ENCODE measurements at places on chromosomes 4 and X.

DNA sequence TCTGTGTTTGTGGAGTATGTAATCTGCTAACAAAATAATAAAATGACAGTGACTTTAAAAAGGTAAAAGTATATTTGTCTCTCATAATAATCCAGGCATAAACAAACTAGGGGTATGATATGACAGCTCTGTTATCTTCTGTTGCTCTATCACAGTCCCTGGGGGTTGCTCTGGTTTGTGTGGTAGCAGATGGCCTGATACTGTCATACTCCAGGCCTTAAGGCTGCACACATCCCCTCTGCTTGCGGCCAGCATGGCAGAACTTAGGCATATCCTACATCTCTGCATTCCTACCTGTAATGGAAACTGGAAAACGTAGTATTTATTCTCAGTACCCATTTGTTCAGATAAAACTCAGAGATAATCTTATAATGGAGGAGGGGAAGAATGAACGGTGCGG, 117.9 kb upstream of the HAND2 start:
- no peak for DNase-seq

- no peak for DNase-seq
Observed at GRCh38 chr4:36997727-36998126, 246.8 kb upstream of the NWD2 start.

DNA sequence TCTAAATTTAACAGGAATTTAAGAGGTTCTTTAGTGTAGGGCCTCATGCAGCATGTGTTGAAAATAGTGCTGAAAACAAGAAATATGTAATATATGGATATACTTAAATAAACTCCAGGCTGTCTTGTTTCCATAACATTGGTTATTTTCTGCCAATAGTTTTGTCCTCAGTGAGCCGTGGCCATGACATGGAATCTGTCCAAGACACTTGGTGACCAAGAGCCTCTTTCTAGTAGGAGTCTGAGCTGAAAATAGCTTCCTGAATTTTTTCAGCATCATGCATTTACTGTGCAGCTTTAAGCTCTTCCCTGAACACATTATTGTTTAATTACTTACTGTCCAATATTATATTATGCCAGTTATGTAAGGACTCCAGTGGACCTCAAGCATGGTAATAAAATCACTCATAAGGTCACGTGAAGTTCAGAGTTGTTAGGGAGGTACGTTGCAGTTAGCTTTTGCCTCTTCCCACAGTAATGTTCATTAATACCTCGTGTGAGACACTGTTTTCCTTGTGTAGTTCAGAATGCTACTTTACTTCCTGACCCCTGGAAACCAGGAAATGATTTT, 488.2 kb downstream of the GRID2 start:
- no peak for DNase-seq

DNA sequence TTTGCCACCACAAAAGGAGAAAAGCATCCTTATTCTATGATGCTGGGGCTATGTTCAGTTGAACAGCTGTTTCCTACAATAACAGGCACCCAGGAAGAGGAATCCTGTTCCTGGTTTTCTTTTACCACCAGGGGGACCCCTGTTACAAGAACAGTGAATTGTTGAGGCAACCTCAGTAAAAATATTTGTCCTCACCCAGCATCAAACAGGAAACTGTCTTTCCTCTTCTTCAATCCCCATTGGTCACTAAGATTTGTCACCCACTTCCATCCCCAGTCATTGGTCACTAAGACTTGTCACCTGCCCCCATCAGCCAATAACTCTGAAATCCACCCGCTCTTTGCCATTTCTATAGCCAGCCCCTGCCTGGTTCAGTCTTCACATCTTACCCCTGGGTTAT, 143.5 kb upstream of the GALNT7 start:
- peak; percentile 53 for DNase-seq

DNA sequence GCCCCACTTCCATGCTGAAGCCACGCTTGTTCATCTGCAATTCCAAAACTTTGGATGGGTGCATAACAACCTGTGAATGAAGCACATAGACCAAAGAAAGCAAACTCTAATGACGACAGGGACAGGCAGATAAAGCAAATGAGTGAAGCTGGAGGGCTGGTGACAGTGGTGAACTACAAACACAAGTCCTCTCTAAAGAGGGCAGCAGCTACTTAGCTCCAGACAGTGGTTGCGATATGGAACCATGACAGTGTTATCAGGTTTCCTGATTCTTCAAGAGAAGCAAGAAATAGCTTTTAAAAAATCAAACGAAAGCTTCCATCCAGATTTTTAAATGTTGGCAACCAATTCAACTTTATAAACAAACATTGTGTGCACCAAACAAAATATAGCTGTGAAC, 23.8 kb downstream of the NOX1 start:
- DNase-seq, result no peak

GRCh38 chrX:48802905-48803200, 986 bp downstream of the HDAC6 start:
- DNase-seq, result no peak

- peak; percentile 29 for DNase-seq
Observed at GRCh38 chrX:129823115-129823514, 20.6 kb downstream of the ZDHHC9 start.

DNA sequence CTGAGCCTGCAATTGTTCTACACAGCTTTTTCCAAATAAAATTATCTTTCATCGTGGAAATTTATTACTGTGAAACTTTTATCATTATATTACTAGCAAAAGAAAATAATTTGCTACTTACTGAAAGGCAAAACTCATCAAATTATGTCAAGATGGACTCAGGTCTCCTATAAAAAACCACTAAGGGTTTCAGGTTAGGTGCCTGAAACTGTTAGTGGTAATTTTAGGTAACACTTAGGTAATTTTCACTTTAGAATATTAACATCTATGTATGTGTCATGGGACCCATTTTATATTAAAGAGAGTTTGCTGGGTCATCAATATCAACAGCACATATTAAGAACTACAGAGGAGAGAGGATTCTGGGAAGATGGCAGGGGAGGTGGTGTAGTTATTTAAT, 651.5 kb downstream of the CENPC start:
- DNase-seq, result no peak

DNA sequence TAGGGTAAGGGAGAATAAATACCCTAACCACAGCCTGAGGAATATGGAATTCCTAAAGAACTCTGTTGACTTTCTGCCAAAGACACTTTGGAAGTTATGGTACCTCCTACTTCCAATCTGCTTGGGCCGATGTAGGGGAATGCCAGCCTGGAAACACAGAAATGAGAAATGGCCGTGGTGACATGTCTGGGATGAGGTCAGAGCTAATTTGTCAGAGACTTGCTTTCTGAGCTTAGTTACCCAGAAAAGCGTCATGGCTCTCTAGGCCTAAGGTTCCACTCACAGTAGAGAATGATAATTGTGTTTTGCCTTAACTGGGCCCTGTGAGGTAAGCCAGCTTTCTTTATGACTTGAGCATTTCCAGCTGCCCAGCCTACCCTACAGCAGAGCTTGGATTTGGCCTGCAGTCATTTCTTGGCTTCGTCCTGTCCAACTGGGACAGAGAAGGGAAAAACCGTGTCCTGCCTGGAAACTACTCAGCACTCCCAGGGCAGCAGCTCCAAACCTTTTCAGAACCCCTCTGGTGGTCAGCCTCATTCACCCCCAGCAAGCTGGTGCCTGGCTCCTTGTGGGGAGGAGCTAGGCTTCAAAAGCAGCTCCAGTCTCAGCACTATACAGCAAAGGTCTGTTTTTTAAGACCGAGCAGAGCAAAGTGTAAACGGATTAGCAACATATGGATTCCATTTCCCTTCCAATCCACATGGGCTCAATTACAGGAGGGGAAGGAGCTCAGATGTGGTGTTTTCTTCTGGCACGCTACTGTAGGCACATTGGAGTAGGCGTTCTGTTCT, 92.3 kb downstream of the RLIM start:
- no peak for DNase-seq

- DNase-seq, result no peak
Observed at GRCh38 chr4:80058740-80059139, 14.3 kb downstream of the ANTXR2 start.

GRCh38 chr4:118883861-118884260, 4.8 kb upstream of the SYNPO2 start:
- no peak for DNase-seq

GRCh38 chr4:12692815-12693214, 791.3 kb downstream of the RAB28 start:
- no peak for DNase-seq

DNA sequence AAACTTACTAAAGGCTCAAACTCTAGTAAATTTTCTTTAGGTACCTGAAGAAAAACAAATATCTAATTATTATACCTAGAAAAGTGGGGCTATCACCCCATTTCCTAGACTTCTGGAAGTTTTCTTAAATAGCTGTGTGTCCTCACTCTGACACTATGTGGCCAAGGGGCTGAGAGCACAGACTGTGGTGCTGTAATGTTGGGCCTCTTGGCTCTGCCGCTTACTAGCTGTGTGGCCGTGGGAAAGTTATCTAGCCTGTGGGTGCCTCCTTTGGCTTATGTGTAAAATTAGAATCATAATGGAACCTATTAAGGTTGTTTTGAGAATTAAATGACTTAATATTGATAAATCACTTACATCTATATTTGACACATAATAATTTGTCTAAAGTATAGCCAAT, 114.4 kb downstream of the SNCA start:
- DNase-seq, result no peak

GRCh38 chr4:42398171-42398870, 1.0 kb downstream of the SHISA3 start:
- DNase-seq, result no peak

DNA sequence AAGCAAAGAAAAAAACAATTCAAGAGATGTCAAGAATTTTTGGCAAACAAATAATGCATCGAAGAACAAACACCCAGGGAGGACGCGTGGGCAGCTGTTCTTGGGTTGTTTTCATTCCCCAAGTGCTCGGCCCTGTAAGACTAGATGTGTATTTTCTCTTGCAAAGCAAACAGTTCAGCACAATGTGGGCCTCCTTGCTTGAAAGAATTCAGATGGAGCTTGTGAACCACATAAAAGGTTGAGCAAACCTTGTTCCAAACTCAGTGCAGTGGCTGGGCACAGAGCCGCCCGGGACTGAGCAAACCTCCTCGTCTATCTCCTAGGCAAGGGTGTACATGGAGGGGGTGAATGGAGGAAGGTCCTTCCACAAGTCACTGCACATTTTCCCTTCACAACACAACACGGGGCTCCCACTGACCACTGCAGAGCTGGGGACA, 82.4 kb downstream of the HTRA3 start:
- DNase-seq, result peak; percentile 50

DNA sequence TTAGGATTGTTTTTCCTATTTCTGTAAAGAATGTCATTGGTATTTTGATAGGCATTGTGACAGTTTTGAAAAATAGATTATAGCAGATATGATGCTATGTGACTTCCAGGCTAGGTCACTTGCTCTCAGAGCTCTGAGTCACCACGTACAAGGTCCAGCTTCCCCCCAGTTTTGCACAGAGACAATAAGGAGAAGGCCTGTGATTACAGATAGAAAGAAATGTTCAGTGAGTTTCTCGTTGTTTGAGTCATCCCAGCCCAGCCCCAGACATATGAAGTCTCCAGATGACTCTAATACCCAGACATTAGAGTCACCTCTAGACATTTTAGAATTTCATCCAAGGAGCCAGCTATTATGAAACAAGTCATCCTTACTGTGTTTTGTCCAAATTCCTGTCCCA, 57.2 kb downstream of the MFAP3L start:
- DNase-seq, result no peak

DNA sequence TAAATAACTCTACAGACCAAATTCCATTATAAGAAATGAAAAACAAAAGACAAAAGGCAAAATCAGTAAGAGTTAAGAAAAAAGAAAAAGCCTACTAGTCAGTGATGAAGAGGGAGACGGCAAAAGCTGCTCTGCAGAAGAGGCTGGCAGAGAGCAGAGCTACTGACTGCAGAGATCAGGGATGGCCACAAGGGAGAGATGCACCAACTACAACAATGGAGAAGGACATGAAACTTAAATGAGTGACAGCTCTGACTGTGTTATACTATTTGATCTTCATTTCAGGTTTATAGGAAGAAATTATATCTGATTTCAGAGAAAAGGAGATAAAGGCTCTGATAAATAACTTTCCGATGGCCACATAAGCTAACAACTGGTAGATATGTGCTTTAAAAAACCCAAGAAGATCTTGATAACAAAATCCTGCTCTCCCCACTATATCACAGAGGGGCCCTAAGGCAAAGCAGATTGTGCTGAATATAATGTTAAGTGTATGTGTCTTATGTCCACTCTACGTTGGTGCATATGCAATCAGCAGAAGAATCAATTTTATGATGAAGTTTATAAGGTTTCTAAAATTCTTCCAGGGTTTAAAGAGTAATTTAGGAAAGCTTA, 58.4 kb upstream of the COX18 start:
- DNase-seq, result no peak

- peak; percentile 86 for DNase-seq
Observed at GRCh38 chr4:78704981-78705683, 71.0 kb upstream of the BMP2K start.

DNA sequence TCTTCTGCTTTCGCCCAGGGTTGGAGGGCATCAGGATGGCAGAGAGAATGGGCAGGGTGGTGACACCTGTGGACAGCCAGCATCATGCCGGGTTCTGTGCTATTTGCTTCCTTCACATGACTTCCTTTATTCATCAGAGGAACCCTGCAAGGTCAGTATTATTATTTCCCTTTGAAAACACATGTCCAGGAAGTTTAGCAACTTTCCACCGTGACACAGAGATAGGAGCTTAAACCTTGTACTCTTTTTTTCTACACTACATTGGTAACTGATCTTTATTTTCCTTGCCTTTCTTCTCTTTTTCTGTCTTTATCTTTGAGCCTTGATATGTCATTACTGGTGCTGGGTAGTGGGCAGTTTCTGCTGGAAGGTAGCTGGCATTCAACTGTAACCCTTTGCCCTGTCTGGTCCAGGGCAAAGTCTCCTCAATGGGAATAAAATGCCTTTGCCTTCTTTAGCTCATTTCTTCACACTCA, 5.0 kb upstream of the MGST2 start:
- DNase-seq, result no peak

DNA sequence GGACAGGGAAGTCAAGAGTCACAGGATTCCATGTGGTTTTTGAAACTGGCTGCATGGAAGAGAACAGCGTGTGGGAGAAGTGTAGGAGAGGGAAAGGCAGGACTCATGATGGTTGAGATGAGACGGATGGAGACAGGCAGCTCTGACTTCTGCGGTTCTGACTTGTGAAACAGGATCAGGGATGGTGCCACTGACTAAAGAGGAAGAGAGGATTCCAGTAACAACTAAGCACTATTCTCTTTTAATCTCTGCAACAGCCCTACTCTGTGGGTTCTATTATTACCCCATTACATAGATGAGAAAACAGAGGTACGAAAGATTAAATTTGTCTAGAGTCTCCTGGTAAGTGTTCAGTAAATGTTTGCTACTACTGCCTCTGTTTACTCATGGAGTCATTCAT, 156.3 kb downstream of the CBR4 start:
- DNase-seq, result no peak

DNA sequence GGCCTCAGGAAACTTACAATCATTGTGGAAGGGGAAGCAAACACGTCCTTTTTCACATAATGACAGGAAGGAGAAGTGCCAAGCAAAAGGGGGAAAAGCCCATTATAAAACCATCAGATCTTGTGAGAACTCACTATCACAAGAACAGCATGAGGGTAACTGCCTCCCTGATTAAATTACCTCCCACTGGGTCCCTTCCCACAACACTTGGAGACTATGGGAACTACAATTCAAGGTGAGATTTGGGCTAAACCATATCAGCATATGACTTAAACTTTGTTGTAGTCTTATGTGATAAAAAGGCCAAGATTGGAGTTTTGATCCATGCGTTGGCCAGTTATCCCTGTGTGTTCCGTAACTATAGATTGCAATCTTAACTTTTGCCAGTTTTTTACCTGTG, 68.3 kb downstream of the C4orf33 start:
- no peak for DNase-seq

Measured in fibroblast of the conjunctiva (primary cell).